HS-27A (cell line): ENCODE measurements at places on chromosomes 2 and 18.

DNA sequence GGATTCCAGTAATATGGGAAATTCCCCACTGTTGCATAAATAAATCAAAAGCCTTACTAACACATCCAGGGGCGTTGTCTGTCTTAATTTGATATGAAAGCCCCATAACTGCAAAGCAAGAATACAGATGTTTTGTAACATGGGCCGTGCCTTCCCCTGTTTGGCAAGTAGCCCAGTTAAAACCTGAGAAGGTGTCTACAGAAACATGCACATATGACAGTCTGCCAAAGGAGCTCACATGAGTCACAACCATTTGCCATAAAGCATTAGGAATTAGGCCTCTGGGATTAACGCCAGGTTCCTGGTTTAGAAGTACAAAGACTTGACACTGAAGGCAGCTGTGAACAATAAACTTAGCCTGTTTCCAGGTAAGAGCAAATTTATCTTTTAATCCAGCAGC lies 43.1 kb upstream of the LONRF2 start:
- peak; percentile 9 for DNase-seq

GRCh38 chr2:230938098-230938497 lies 13.1 kb upstream of the GPR55 start:
- no peak for DNase-seq

DNA sequence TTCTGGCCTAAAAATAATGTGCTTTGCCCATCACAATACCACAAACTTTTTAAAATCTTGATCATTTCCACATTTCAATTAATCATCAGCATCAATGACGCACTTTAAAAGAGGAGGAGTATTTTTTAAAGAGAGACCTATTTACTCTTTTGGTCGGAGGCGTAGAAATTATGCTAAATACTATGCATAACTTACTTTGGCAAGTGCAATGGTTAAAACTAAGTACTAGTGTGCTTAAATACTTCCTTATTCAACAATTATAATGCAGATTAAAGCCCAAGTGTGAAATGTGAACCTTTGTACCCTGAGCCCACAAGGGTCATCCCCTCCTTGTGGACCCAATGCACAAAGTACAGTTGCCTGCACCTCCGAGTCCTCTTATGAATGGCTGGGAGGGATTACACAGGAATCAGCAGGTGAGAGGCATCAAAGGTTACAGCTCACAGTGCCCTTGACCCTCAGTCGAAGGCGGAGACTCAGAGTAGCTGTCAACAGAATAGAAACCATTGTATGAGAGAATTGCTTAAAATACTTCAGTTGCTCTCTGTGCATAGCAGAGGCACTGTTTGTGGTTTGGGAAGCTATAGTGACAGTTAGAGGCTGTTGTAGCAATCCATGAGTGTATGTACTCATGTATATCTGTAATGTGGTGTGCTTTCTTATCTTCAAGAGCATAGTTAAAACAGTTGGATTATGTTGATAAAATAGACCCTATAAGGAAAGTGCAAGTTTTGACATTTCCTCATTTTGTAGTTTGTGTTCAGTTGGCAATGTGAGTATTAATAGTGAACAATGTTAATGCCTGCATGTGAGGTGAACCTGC lies 151.7 kb upstream of the ITGA4 start:
- no peak for DNase-seq

DNA sequence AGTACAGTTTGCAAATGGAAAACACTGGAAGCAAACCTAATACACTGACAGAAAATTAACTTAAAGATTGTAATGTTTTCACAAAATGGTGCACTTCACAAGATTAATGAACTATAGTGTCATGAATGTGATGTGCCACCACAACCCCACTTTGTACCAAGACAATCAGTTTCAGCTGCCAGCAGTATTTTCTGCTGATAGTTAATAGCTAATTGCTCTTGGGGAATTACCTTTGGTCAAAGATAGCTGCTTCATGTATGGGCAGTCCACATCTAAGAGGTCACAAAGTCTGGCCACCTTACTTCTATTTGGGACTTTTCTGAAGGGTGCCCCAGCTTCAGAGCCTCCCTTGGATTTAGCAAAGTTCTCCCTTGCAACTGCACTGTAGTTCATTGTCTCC lies 254.0 kb downstream of the CALCRL start:
- DNase-seq, result no peak

DNA sequence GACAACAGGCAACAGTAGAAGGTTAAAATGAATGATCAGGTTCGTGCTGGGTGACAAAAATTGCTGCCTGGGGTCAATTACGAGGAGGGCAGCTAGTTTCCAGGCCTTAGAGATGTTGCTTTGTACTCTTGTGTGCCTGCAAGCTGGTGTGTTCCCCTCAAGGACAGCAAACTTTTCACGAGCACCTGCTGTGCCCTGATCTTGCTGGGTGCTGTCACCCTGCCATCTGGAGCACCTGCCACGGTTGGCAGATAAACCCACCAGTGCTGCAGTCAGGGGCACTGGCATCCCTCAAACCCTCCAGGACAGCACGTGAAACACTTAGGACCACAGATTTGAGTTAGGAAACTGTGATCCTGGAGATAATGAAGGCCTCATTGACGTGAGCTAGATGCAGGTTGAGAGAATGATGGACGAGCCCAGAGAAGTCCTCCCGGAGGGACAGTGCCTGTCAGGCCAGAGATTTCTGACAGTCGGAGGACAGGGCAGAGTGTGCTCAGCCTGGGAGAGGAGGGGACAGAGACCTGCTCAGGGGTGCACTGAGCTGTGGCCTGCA lies 104.3 kb upstream of the RAB12 start:
- no peak for DNase-seq

GRCh38 chr2:55459714-55460274 lies 40.1 kb upstream of the CCDC88A start:
- DNase-seq, result no peak

DNA sequence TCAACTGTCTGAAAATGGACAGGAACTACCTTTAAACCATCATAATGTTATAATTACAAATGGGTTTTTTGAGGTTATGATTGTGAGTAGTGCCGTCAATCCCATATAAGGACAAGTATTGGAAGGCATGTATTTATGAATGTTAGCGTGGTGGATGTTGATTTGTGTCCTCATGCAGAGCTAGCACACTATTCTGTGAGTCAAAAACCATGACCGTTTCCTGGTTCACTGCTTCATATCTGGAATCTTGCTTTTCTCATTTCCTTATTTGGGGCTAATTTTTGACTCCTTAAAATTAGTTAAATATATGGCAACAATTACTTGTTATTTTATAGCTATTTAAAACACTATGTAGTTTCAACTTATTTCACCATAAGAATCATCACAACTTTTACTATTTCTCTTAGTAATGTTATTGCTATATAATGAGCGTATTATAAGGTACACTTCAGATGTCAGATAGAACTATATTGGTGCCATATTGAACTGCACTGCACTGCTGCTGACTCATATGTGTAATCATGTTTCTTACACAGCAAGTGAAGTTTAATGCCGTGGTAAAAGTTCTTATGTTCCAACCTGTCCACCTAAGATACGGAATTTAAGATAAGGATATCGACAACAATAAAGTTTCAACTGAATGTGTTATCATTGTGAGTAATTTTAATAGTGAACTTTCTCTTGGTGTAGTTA lies 192.8 kb downstream of the PTGR3 start:
- no peak for DNase-seq

- DNase-seq, result no peak
Observed at GRCh38 chr18:32373995-32374394, 96.7 kb downstream of the GAREM1 start.
